Kidney (tissue), 22 donors: ENCODE measurements at places on chromosomes 4 and X. TPM values are rescaled to one million over a fixed set of nuclear protein-coding genes. Genes with fewer than 3 reads are reported as not detected.

ASB5 gene
- polyA plus RNA-seq, result 0.37 TPM

- DNase-seq, result no peak
Measured at GRCh38 chr4:113840861-113841260, 79.3 kb upstream of the CAMK2D start.

NAA11 gene
- not detected for polyA plus RNA-seq

- no peak for DNase-seq
Measured at GRCh38 chr4:43277003-43277402, 384.5 kb downstream of the GRXCR1 start.
